Activated B cell treated with CpG ODN at 0.5 μM for 24 hours (primary cell): ENCODE measurements at places on chromosomes 3 and 15.

GRCh38 chr15:39144613-39145499, 436.0 kb upstream of the THBS1 start:
- DNase-seq = no peak

GRCh38 chr3:129740090-129740489, 133.6 kb upstream of the PLXND1 start:
- DNase-seq = no peak

DNA sequence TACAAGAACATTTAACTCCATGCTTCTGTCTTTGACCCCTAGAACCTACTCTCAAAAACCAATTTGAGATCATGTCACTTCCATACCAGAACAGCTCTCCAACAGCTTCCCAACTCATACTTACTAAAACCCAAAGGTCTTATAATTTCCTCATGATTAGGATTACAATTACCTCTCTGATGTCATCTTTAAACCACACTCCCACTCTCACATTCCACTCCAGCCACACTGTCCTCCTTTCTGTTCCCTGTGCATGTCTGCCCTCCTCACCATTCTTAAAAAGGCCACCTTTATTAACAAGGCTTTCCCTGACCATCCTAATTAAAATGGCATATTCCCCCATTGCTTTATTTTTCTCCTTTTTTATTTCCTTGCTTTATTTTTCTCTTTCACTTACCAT, 18.9 kb downstream of the PHC3 start:
- no peak for DNase-seq

GRCh38 chr3:52494886-52495495, at the start of gene STAB1:
STAB1 (plus strand) TSS chr3:52495338; CDS start chr3:52495414, 76 bp downstream.
- no peak for DNase-seq

DNA sequence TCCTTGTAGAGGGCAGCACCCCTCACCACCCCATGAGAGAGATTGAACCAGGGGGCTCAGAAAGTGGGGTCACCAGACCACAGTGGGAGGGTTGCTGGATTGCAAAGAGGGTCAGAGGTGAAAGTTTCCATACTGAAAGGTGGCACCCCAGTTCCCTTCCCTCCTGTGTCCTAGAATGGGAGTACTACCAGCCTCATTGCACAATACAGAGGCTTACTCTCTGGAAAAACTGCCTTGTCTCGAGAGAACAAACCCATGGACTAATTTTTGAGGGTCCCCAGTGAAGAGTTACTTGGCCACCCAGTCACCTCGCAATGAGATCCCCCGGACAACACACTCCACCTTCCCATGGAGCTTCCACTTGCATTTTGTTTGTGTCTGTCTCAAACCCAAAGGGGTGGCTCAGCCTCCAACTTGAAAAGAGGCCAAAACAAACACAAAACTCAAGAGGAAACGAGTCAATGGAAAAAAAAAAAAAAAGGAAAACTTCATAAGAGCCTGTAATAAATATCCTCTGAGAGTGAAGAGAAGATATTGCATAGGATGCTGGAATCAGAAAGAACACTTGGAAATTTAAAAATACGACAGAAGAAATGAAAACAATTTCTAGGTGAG, 18.6 kb downstream of the MESP2 start:
- DNase-seq = no peak

GRCh38 chr3:4797201-4797705, 182.0 kb upstream of the BHLHE40 start:
- DNase-seq = no peak

- DNase-seq = no peak
Measured at GRCh38 chr3:27378331-27378730, 9.1 kb upstream of the NEK10 start.

DNA sequence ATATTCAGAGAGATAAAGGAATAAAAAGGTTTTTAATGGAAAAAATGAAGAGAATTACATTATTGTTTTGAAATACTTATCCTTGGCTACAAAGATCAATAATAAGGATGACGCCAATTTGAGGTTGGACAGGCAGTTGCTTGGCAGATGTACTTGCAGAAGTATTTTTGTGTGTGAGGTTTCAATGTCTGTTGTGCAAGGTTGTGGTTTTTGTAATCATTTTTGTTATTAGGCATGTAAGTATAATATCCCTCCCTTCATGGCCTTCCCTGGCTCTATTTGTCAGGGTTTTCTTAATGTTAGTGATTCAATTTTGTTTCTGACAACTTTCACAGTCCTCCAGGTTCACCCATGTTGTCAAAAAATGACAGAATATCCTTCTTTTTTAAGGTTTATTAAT, 105.9 kb downstream of the OTOL1 start:
- no peak for DNase-seq

- no peak for DNase-seq
Measured at GRCh38 chr3:43448098-43448497, 161.8 kb downstream of the SNRK start.

DNA sequence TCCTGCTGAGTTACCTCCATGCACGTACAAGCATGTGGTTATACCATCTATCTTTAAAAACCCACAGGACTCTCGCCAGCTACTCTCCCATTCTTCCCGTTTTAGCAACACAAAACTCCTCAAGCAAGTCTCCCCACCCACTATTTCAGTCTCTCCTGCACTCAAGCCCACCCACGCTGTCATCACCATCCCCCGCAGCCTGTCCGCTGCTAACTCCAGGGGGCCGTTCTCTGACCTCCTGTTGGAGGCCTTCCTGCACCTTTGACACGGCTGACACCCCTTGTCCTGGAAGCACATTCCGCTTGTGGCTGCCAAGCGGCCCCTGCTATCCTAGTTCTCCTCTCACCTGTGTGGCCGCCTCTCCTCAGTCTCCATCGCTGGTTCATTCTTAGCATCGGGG, 7.5 kb upstream of the PCSK6 start:
- no peak for DNase-seq

GRCh38 chr3:130925628-130926027, 31.7 kb downstream of the ATP2C1 start:
- DNase-seq = peak; percentile 49

- DNase-seq = no peak
Measured at GRCh38 chr3:52458770-52459545, 3.6 kb downstream of the NISCH start.

DNA sequence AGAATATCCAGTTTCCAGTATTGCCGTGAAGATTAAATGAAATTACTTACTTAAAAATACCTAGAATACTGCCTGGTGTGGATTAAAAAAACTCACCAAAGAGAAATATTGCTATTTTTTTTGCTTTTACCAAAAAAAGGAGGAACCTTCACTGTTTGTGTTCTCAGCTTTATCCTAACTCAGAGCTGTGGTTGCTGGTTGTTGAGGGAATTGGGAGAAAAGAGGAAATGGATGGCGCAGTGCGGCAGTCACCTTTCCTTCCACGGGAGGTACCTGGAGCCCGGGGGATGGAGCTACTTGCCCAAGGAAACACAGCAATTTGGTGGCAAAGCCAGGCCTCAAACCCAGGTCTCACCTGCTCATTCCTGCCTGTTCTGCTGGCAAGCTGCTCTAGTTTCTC, 270.3 kb downstream of the RPLP1 start:
- DNase-seq = no peak

GRCh38 chr15:41024885-41025284, 71.6 kb downstream of the CHAC1 start:
- DNase-seq = no peak

- no peak for DNase-seq
Measured at GRCh38 chr3:63631670-63632069, 20.8 kb upstream of the SNTN start.

DNA sequence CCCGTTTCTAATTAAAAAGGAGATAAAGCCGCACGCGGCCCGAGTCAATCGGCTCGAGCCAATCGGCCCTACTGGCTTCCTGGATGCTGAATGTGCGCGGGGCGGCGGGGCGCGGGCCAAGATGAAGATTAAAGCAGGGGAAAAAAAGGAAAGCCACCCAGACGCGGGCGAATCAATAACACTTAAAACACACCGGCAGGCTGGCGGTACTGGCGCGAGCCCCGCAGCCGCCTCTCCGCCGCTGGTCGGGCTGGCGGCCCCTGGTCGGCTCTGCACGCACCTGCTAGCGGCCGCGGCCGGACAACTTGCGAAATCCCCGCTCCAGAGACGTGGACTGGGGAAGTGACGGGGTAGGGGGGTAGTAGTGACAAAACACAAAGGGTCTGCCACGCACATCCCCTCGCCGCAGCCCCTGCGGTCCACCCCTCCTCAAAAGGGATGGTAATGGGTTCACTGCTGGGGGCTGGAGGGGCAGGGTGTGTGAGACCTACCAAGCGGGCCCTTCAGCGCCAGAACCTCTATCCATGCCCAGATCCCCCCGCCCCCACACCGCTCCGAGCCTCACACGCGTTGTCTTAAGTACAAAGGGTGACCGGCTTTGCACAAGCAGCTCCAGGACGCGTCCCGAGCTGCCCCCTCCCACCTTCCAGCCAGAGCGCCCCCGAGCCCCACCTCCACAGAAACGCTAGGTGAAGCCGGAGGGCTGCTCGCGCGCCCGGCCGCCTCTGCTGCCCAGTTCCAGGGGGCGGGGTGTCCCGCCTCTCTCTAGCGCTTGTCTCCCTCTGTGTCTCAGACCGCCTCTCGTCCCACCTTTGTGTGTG, 1.4 kb downstream of the WNT7A start:
- no peak for DNase-seq

GRCh38 chr15:72797834-72798233, 14.3 kb upstream of the ADPGK start:
- no peak for DNase-seq

DNA sequence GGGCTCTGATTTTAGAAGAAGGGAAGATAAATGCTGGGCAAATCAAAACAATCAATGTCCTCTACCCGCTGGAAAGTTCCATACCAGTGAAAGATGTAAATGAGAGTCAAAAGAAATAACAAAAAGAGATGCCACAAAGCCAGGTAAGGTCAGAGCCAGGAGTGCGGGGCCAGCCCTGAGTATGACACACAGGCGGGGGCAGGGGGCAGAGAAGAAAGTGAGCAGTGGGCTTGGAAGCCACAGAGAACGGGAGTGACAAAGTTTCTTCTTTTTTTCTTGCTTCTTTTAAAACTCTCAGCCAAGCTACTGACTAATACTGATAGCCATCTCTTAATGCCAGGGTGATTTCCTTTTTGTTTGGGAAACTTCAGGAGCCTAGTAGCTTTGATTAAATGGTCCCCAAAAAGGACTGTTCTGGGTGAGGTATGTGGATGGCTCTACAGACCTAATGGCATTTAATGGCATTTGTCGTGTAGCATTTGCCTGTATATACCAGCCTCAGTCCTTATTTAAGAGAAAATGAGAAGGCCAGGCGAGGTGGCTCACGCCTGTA, 23.1 kb upstream of the TSEN2 start:
- DNase-seq = no peak

- no peak for DNase-seq
Measured at GRCh38 chr3:142963516-142964448, at the start of gene PAQR9. PAQR9 (minus strand) TSS chr3:142963674; CDS start chr3:142963336, 338 bp downstream.

GRCh38 chr3:151171145-151171757, 31.8 kb downstream of the GPR171 start:
- no peak for DNase-seq

- no peak for DNase-seq
Measured at GRCh38 chr3:164927728-164928127, 150.6 kb downstream of the SI start.

GRCh38 chr3:124227150-124227630, 235.3 kb upstream of the ROPN1 start:
- DNase-seq = no peak
